GM12892 (cell line): ENCODE measurements at places on chromosomes 12 and 14.

GRCh38 chr14:92450351-92451070, 63.1 kb upstream of the RIN3 start:
- no peak for DNase-seq

DNA sequence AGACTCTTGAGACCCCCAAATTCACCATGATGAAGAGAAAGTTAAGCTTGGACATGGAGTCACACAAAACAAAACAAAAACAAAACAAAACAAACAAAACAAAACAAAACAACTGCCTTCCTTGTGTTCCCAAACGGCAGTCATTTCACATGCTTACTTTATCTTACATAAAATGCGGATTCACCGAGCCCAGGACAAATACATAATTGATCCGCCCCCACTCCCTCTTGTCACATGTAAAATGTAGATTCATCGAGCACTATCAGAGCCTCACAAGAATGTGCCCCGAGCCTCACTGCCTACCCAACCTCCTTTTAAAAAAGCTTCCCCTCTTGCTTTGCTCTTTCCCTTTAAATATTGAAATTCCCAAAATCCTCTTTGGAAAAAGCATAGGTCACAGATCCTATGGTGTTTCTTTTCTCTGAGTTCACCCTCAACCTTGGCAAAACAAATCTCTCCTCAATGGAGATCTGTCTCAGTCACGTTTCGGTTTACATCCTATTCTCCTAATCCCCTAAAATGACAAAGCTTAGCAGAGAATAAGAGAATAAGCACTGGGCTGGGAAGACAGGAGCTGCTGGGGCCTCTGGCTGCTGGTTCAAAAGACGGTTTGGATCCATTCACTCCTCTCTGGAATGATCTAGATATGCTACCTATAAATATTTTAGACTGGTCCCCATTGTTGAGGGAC, 83.7 kb downstream of the NINJ2 start:
- DNase-seq: no peak

- DNase-seq: no peak
These were observed 454.1 kb upstream of the DCN start for GRCh38 chr12:91636721-91637120.

GRCh38 chr14:106790189-106791036, 1264.0 kb downstream of the TMEM121 start:
- peak; percentile 34 for DNase-seq

GRCh38 chr12:124586756-124587155, 19.3 kb upstream of the NCOR2 start:
- no peak for DNase-seq

GRCh38 chr12:127284021-127284420, 982.9 kb upstream of the TMEM132C start:
- no peak for DNase-seq

- DNase-seq: no peak
These were observed 16.8 kb upstream of the KRT80 start for GRCh38 chr12:52208424-52209165.

DNA sequence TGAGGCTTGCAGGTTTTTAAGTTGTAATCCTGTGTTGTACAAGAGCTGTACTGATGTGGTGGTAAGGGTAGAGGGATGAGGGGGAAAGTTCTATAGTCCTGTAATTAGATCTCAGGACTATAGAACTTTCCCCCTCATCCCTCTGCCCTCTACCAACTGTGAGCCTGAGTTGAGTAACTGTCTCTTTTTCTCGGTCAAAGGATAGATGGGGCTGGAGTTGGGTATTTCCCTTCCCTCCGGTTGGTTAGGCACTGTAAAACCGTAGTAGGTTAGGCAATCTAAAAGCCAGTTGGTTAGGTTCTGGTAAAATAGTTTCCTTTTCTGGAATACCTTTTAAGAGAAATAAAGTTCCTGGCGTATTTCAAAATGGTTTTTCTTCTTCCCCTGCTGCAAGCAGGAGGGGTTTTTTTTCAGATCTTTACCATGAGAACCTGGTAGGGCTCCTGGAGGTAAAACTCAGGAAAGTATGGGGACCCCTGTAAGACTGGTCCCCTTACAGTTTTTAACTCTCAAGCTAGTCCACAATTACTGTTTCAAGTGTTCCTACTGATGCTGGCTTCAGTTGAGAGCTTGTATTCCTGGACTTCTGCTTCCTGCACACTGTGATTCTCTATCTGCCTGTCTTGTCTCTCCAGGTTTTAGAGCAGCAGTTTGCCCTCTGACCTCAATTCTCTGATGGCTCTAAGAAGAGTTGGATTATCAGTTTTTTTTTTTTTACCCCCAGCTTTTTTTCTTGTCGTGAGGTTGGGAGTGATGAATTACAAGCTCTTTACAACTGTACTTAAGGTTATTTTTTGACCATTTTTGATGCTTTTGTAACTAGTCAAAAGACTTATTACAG, 58.7 kb downstream of the FUT8 start:
- DNase-seq: peak; percentile 26

GRCh38 chr12:14911131-14911530, 25.5 kb upstream of the MGP start:
- DNase-seq: no peak

DNA sequence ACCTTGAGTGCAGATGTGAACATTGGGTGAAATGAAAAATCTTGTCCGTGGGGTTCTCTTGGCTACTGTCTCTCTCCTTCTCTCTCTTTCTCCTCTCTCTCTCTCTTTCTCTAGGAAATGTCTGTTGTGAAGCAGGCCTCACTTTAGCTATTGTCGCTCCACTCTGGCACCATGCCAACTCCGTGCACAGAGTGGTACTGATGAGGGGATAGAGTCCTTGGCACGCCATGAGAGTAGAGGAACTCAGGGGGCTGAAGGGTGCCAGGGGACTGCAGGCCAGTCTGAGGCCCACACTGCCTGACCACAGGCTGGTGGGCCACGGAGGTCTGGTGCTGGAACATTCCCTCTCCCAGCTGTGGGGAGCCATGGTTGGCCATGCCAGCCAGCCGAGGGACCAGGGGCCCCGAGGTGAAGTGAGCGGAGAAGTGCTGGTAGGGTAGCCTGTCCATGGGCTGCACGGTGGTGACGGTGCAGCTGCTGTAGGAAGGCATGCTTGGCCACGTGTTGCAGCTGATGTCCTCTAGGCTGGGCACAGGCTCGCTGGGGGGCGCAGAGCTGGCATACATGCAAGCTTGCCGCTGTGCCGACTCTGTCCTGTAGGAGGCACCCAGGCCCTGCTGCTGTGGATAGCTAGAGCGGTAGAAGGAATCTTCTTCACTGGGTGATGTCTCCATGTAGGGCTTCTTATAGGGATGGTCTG, 50.4 kb downstream of the TBX5 start:
- DNase-seq: no peak

DNA sequence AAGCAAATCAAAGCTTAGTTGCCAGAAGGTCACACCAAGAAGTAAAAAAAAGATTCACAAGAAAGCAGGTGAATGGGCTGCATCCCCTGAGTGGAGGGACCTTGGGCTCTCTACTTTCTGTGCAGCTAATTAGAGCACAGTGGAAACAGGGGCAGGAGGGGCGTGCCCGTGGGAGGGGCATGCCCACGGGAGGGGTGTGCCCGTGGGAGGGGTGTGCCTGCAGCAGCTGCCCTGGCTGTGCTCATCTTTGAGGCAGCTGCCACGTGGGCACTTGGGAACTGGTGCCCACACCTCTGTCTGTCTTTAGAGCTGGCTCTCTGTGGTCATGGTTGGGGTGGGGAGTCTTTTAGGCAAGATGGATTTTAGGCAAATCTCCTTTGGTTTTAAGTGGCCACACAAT, 60.0 kb downstream of the EML1 start:
- DNase-seq: no peak

DNA sequence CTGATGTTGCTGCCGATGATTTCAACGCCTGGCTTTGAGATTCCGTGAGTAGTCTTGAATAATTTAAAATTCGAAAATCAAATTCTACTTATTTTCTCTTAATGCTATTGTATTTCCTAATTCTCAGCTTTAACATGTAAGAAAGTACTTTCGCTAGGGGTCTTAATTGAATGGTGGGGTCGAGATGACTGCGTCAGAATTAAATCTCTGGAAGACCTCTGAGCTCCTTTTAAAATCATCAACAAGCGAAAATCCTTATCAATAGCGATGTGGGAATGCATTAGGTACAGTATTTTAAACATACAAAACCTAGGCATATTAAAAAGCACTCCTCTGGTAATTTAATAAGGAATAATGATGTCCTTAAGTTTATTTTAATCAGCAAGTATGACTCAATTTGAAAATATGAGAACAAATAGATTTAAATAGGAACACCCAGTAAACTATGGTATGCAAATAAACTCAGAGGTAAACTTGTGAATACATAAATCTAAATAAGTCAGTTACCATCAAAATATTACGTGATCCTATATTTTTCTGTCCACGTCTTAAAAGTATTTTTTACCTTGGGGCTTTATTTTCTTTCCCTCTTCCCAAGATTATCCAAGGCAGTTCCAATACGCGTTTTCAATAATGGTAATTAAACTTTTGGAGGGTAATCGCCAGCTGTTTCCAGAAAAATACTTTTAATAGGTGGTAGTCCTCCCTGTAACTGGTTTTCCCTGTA, 1.4 kb downstream of the FOXA1 start:
- DNase-seq: no peak

DNA sequence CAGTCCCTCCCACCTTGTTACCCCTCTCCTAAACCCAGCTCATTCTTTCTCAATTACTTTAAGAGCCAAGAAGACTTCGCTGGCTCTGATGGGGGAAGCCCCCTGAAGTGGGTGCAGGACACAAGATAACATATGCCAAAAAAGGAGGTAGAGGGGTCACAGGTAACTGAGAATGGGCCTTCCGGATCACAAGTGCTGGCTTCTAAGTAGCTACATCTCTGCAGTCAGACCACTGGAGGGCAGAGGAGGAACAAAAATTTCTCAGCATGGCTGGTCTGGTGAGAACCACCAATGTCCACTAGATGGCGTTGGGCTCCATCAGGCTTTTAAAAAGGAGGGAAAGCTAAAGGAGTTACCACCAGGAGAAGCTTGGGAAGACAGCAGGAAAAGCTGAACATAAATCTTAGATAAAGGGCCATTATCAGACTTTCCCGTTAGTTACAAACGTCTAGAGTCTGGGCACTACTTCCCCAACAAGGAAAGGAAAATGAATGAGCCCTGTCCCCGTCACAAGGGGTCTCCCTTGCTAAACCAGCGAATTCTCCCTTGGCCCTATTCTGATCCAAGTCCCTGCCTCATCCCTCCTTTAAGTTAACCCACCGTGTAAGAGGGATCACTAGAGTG, 11.6 kb upstream of the CDH24 start:
- DNase-seq: peak; percentile 77

DNA sequence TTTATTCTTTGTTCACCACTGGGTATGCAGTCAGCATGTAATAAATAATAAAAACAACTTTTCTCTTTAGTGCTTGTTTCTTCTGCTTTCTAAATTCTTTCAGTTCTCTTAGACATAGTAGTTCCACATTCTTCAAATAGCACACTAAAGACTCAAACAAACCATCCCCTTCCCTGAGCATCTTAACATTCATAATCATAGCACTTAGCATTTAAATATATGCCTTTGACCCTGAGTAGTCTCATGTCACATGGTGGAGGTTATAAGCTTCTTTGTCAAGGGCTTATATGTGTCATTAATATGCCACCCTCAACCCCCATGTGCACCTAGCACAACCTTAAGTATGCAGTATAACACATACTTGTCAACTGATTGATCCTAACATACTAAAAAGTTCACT, 212.7 kb downstream of the PHLDA1 start:
- no peak for DNase-seq

DNA sequence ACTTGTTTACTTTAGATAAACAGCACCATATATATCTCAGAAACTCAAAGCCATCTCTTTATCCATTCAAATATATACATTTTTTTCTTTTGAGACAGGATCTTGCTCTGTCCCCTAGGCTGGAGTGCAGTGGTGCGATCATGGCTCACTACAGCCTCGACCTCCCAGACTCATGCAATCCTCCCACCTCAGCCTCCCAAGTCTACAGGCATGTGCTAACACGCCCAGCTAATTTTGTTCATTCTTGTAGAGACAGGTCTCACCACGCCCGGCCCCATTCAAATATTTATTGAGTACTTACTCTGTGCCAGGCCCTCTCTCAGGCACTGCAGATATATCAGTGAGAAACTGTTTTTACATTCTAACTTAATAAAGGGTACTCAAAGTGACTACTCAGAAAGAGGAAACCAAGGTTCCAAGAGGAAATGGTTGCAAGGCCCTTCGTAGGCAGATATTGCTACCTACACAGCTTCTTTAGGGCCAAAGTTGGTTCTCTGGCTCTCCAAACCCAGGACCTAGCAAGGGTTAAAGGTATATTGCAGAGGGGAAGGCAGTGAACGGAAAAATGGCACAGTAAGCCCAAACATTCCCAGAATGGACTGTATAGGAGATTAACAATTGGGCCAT, 2.9 kb downstream of the ATXN3 start:
- DNase-seq: no peak

- DNase-seq: no peak
These were observed 13.2 kb downstream of the BAZ2A start for GRCh38 chr12:56616925-56617324.

DNA sequence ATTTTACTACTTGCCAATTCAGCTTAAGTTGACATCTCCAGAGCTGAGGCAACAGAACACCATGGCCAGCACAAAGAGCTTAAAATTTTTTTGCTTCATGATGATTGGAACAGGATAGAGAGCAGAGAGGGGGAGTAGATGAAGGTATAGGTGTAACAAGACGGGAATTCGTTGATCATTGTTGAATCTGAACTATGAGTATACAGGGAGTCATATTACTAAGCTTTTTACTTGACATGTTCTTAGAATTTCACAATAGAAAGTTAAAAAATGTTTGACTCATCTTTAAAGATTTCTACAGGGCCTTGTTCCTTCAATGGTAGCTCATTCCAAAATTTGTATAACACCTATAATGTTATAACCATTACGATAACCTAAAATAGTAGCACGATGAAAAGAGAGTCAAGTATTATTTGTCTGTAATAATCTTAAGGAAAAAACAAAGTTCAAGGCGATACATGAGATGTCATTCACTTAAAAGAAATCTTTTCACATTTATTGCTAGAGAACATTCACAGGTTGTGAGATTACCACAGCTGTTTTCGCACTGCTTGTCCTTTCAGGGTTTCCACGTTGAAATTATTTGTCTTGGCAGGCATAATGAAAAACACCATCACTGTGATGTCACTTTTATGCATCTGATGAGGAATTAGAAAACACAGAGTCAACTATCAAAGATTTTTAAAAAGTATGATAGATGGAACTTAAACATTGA, 33.9 kb downstream of the SPX start:
- DNase-seq: no peak

GRCh38 chr12:132966676-132967415, 10.7 kb upstream of the ZNF605 start:
- DNase-seq: no peak

GRCh38 chr12:63150713-63151622, at the start of gene AVPR1A:
TSS of gene AVPR1A (minus strand) at chr12:63151201. CDS start at chr12:63150836, 365 bp downstream.
- no peak for DNase-seq
